ENCODE measurements at places on chromosomes 2 and 18. TPM values are rescaled to one million over a fixed set of nuclear protein-coding genes. Genes with fewer than 3 reads are reported as not detected.

- DNase-seq: no peak
These were observed 371.7 kb downstream of the PIK3C3 start for GRCh38 chr18:42326752-42327151.

GRCh38 chr2:43184339-43184895, 42.0 kb downstream of the ZFP36L2 start:
- DNase-seq: peak; percentile 93

DNA sequence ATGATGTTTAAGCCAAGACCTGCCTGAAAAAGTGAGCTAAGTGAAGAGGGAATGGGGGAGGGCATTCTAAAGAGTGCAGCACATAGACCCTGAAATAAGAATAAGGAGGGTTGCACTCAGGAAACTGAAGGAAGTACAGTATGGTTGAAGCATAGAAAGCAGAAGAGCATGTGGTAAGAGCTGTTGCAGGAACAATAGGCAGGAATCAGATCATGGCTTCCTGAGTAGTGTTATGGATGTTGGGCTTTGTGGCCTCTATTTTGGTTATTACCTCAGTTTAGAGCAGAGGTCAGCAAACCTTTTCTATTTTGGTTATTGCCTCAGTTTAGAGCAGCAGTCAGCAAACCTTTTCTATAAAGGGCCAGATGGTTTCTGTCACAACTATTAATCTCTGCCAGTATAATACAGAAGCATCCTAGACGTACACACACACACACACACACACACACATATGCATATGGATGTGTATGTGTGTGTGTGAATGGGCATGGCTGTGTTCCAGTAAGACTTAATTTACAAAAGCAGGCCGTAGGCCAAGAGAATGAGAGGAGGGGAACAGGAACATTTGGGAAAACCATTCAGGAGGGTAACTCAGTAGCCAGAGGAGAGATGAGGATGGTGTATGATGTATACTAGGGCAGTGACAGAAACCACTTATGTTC, 91.1 kb upstream of the MYO3B start:
- no peak for DNase-seq

DNA sequence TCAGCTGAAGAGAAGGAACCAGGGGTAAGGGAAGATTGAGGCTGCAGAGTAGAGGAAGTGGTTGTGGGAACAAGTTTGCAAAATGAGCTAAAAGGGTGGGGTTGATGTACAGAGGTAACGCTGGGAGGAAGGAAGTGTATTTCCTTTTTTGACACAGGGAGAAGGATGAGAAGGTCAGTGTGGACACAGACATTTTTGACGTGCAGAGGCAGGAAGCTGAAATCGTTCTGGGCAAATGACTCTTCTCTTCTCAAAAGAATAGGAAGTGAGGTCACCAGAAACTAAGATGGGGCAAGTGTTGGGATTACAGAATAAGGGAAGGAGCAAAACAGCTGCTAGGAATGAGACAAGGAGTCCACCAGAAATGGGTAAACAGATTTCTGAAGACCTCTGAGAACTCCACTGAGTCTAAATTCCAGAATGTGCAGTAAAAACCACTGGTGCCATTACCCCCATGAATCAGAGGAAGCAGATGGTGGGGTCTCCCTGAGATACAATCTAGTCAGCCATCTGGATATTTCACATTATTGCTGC, 20.0 kb upstream of the RNF149 start:
- DNase-seq: no peak

DNA sequence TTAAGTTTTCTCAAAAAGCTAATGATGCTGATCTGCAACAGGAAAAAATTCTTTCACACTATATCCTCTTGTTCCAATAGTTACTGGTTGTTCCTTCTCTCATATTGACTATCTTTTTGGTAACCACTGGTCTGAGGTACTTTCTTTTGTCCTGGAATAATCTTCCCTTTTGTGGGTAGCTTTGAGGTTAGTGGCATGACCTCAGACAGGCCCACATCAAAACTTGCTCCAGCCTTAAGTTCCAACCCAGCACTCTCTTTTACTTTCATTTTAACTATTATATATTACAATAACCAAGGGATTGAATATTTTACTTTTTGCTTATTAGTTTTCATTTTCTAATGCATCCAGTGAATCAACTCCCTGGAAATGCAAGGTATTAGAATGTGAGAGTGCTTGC, 9.5 kb downstream of the REG1A start:
- DNase-seq: no peak

GRCh38 chr2:9191041-9191481, 15.6 kb upstream of the ASAP2 start:
- no peak for DNase-seq

DNA sequence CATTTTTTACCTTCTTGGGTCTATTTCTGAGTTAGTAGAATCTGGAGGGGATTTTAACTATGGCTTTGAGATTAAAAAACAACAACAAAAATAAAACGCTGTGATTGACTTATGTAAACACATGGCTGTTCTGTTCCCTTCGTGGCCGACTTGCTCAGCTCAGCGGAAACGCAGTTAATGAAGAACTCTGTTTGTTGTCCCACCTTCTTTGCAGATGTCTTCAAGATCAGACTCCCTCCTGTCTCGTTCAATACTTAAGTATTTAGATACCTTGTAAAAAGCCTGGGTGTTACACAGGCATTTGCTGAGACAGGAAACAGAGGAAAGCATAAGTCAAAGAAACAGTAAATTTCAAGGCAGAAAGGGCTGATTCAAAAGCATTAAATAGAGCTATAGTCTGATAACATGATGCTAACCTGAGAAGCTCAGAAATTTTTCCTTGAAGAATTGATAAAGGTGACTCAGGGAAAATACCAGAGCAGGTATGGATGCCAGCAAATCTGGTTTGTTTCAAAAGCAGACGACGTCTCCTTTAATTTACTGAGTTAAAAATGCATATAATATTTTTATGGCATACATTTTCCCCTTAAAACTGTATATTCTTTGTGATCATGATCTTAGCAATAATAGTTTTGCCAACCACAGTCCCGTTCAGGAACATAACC, 21.7 kb upstream of the POLI start:
- DNase-seq: no peak

DNA sequence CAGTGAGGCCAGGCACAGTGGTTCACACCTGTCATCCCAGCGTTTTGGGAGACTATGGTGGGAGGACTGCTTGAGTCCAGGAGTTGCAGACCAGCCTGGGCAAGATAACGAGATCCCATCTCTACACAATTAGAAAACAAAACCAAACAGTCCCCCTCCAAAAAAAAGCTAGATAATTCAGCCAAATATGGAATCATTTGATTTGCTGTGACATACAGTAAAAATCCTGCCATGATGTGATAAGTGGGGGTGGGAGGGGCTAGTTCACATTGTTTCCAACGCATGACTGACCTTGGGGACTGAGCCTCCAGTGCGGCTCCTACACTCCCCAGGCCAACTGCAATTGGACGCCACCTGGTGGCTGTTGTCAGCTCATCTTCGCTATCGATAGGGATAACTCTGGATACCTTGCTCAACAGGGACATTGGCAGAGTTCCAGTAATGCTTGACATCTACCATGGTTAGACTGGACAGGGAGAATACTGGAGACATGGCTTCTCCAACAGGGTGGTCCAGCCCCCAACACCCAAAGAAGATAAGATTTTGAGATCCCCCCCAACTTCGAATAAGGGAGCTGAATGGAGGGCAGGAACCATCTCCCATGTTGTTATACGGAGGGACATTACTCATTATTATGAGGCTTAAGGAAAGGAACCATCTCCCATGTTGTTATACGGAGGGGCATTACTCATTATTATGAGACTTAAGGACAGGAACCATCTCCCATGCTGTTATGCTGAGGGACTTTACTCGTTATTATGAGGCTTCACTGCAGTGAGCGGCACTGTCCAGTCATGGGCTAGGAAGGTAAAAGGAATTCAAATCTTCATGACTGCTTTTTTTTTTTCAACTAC, 135.9 kb downstream of the TGIF1 start:
- peak; percentile 91 for DNase-seq

- DNase-seq: no peak
These were observed 53.2 kb downstream of the NEB start for GRCh38 chr2:151681051-151681450.

GRCh38 chr2:137950238-137950637, 14.0 kb upstream of the HNMT start:
- DNase-seq: no peak

- no peak for DNase-seq
These were observed 1552.3 kb upstream of the SLC39A10 start for GRCh38 chr2:194104687-194105086.

DNA sequence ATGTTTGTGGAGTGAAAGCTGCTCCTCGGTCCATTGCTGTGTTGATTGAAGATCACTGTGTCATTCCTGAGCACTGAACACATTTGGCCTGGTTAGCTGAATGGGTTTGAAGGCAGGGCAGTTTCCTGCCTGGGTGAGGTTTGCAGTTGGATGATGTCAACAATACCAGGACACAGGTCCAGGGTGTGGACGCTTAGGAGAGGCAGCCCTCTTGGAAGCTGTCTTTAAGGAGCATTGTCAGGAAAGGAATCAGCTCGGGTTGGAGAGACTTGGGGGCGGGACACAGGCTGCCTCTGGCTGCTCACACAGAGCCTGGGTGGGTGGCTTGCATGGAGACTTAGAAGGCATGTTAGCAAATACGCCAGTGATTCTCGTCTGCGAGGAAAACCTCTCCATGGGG, 237.7 kb downstream of the SEPTIN10 start:
- DNase-seq: no peak

- no peak for DNase-seq
These were observed 202.4 kb upstream of the SIX2 start for GRCh38 chr2:45211636-45212035.

GRCh38 chr2:24887307-24887874, 32.6 kb downstream of the ADCY3 start:
- no peak for DNase-seq

DNA sequence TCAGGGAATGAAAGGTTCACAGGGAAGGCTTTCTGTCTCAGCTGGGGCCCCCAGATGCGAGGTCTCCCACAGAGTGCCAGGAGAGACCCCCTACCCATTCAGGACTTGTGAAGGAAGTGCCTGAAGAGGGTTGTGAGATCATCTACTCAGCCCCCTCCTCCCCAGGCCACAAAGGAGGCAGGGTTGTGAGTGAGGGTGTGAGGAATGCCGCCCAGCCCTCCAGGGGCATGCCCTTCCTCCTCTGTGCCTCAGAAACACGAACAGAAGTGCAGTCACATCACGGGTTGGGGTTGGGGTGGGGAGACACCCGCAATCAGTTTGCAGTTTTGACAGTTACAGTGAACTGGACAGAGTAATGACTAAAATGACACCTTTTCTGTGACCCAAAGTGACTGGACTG, 5.0 kb downstream of the MAL start:
- no peak for DNase-seq

GRCh38 chr2:15840148-15840547, 100.2 kb upstream of the MYCN start:
- no peak for DNase-seq

DNA sequence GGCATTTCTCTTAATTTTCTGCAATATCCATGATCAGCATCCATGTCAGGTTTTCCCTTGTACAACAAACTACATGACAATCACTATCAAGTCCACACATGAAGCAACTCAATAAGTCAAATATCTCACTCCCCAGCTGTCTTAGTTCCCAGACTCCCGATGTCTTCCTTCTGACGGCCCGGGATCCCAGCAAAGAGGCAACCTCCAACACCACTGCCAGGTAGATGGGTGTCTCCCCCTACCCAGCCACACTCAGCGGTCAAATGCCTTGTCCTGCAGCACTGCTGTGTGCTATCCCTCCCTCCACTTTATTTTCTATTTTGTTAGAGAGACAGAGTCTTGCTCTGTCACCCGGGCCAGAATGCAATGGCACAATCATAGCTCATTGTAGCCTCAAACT, 23.3 kb downstream of the TRABD2A start:
- no peak for DNase-seq

DNA sequence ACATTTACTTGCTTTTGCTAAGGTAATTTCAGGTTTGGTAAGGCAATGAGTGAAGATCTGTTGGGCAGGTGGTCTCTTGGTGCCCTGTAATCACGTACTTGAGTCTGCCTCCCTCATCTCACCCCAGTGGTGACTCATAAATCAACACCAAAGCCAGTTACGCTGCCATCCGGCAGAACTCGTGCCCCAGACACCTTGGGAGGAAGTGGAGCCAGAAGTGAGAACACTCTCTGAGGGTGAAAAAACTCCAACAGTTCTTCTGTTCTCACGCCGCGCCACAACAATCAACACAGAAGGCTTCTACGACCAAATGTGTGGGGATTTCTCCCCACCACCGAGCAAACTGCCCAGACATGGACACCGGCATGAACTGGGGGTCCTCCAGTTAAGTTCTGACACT, 206.2 kb downstream of the ARL4C start:
- no peak for DNase-seq

DNA sequence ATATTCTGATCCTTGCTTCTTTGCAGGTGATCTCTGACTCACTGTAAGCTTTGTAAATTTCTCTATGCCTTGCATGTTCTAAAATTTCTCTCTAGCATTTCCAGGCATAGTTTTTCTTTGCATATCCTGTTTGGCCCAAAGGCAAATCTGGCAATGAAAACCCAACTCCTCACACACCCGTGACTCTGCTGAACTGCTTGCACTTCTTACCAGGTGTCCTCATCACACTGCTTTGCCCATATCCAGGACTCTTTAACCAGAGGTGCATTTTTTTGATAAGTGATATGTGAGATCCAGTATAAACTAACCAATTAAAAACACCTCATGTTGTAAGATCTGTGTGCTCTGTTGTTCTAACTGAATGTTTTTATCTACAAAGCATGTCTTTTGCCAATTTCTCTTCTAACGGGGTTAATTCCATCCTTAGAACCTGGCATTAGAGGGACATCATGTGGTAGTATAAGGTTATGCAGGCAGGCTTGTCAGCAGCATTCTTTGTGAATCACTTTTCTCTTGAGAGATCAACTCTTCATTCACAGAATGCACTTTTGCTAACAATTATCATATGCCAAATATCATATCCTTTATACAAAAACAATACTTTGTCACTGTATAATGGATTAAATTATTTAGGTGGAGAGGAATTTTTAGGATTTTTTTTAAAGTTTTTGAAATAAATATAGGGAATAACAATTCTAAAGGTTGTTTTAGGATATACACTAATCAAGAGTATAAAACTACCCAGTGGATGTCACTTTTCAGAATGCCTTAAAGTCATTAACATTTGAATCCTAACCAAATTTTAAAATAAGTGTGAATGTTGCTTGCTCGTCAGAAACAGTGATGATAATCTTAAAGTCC, 20.8 kb upstream of the TMX3 start:
- peak; percentile 23 for DNase-seq

The SCYGR4 gene
- total RNA-seq: not detected

The HOXD12 gene
- total RNA-seq: 0.27 TPM

The CRYBA2 gene
- not detected for total RNA-seq

The PAX3 gene
- total RNA-seq: not detected

The RFTN2 gene
- not detected for total RNA-seq

The DAW1 gene
- 0.20 TPM for total RNA-seq

The CGREF1 gene
- total RNA-seq: 4.0 TPM

The ERBB4 gene
- total RNA-seq: 0.10 TPM

The ELOA2 gene
- total RNA-seq: not detected

The TMEM169 gene
- 0.42 TPM for total RNA-seq

The REG3G gene
- 0.86 TPM for total RNA-seq

The SIX3 gene
- 1.2 TPM for total RNA-seq

The IL37 gene
- total RNA-seq: not detected
